Inflammatory macrophage (primary cell): ENCODE measurements at places on chromosomes 12 and 14.

GRCh38 chr12:51000245-51000644 is 25.9 kb downstream of the SLC11A2 start:
- DNase-seq = no peak

- no peak for DNase-seq
Observed at GRCh38 chr12:5525783-5526367, 94.0 kb downstream of the NTF3 start.

DNA sequence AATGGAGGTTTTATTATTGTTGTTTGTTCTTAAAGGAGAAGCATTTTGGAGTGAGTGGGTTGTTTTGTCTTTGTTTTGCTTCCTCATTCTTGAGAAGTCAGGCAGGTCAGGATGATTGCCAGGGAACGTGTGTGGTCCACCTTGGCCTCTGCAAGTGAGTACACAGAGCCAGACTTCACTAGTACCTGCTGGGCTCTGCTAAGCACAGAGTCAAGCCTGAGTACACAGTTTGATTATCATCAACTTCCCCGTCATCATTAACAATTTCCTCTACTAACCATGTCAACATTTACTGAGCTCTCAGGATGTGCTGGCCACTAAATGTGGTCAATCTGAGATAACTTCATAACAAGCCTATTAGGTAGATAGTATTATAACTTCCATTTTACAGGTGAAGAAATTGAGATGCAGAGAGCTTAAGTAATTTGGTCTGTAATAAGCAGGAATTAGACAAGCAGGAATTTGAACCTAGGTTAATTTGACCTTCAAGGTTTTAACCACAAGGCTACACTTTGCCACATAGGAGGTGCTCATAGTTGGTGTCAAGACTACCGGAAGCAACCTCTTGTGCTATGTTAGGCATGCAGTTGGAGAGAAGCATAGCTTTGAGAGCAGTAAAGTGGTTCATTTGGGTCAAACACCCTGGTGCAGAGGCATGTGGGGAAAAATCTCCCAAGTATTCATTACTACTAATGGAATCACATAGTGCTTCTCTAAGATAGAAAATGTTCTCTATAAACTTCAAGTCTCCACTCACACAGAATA is 178.3 kb downstream of the NUAK1 start:
- DNase-seq = no peak

- DNase-seq = no peak
Observed at GRCh38 chr12:99200711-99201384, 446.7 kb upstream of the GARIN6 start.

DNA sequence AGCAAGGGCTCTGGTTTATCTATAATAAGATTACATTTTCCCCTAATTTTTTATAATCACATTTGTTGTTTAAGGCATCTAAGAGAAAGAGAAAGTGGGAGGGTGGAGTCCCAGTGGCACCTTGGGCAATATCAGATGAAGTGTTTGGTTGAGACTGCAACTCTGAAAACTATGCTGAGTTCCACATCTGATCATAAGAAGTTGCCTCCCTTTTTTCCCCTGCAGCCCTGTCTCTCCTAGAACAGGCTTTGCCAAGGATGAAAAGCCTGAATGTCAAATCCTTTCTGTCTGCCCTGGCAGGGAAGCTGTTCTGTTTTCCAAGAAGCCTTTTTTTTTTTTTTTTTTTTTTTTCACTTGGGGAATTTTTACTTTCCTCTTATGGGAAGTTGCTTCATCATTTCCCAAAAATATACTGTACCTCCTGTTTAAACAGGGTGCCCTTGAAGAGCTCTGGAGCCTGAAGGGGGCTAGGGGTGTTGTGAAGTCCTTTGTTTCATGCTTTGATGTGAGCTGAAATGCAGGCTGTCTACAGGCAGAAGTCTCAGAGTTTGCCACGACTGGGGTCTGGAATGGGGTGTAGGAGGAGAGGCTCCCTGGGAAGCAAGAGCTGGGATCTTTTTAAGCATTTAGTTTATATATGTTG is 71.3 kb downstream of the SUSD6 start:
- DNase-seq = peak; percentile 48
